ENCODE measurements at places on chromosomes 13 and 19.

DNA sequence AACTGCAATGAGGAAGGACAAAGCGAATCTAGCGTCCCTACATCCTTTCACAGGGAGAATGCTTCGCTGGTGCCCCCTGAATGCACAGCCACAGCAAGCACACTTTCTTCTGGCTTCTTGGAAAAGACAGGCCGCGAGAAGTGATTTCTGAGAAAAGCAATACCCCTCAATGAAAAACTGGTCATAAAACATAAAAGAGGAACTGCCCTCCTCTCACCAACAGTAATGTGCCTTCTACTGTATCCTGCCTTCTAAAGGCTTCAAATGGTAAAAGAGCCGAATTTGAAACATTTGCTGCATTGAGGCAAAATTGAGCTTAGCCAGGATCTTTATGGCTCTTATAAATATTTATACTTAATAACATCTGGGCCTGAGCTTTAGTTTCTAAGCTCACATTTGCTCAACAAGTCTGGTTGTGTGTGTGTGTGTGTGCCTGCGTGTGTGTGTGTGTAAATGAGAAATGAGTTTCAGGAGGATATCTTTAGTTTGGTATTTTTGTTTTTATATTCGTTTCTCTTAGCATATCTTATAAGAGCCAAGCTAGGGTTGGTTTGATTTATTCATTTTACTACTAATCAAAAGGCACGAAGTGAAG lies 246.1 kb upstream of the MAB21L1 start:
- no peak for DNase-seq

GRCh38 chr19:57239982-57240310 lies 486 bp upstream of the ZNF805 start:
- no peak for DNase-seq

- DNase-seq, result peak; percentile 5
These were observed 44.9 kb downstream of the ZNF611 start for GRCh38 chr19:52689843-52690368.

DNA sequence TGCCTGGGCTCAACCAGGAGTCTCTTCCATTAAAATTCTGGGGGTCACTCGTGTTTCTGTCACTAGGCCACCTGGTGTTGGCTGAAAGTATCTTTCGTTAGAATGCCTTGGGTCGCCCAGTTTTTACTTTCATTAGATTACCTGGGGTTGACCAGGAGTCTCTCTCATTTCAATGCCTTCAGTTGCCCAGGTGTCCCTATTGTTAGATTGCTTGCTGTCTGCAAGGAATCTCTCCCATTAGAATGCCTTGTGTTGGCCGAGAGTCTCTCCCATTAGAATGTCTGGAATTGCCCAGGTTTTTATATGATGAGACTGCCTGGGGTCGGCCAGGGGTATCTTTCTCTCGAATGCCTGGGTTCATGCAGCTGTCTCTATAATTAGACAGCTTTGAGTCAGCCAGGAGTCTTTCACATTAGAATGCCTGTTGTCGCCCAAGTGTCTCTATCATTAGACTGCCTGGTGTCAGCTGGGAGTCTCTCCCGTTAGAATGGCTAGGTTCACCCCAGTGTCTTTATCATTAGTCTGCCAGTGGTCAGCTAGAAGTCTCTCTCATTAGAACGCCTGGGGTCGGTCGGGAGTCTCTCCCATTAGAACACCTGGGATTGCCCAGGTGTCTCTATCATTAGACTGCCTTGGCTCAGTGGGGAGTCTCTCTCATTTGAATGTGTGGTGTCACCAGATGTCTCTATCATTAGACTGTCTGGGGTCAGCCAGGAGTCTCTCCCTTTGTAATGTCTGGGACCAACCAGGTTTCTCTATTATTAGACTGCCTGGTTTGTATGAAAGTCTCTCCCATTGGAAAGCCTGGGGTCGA lies 1446.8 kb downstream of the UQCRFS1 start:
- no peak for DNase-seq

DNA sequence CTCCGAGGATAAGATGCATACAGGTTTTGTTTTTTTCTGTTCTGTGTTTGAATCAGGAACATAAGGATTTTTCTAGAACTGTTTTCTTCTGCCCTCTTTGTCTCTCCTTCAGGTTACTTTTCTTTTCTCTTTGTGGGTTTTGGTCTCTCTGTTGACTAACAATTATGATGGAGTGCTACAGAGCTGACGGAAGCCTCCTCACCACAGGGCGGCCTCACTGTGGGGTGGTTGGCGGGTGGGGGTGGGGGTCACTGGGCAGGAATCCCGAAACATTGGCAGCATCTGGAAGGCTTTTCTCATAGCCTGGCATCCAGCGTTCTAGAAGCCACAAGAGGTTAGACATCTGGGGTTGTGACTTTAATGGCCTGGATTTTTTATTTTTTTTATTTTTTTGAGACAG lies 12.0 kb upstream of the MATK start:
- no peak for DNase-seq

DNA sequence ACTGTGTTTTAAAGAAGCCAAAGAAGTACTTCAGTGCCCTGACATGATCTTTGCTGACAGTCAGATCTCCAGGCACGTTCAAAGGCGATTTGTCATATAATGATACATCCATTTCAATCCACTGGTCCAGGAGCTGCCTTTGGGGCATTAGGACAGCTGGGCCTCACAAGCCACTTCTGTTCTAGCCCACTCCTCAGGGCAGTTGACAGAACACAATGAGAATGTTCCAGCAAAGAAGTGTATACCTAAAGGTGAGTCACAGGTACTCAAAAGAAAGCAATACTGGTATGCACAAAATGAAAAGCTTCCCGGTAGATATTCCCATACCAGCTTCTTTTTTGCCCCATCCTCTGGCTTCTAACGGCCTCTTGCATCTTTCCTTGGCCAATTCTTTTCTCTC lies 12.5 kb upstream of the MAP3K10 start:
- no peak for DNase-seq

GRCh38 chr19:46303322-46303690 lies 6.5 kb downstream of the HIF3A start:
- no peak for DNase-seq

Data from stimulated activated CD8-positive, alpha-beta memory T cell treated with anti-CD3 and anti-CD28 coated beads, Interleukin-2, amount 100 ng/mL, for 1 hour (primary cell).